IMR-90 (cell line): ENCODE measurements at places on chromosomes 7 and 10. TPM values are rescaled to one million over a fixed set of nuclear protein-coding genes. Genes with fewer than 3 reads are reported as not detected.

SPDYE9 gene
- polyA plus RNA-seq = not detected in 2 replicates

MACC1 gene
- not detected in 2 replicates for polyA plus RNA-seq

ELN gene
- polyA plus RNA-seq = 14.3 and 15.3 TPM in 2 replicates

TMEM176B gene
- not detected in 2 replicates for polyA plus RNA-seq

- H3K27me3 ChIP-seq = no peaks in the 10 kb centered on the region
- H3K36me3 ChIP-seq = peaks cover 44% of the 10 kb centered on the region
- H3K4me1 ChIP-seq = peaks cover 24% of the 10 kb centered on the region
Measured at GRCh38 chr10:119333146-119333792, 125.9 kb downstream of the GRK5 start.
